Activated naive CD4-positive, alpha-beta T cell (primary cell): ENCODE measurements at places on chromosomes 2 and 18.

GRCh38 chr2:21412944-21413443, 289.2 kb downstream of the TDRD15 start:
- no peak for DNase-seq

DNA sequence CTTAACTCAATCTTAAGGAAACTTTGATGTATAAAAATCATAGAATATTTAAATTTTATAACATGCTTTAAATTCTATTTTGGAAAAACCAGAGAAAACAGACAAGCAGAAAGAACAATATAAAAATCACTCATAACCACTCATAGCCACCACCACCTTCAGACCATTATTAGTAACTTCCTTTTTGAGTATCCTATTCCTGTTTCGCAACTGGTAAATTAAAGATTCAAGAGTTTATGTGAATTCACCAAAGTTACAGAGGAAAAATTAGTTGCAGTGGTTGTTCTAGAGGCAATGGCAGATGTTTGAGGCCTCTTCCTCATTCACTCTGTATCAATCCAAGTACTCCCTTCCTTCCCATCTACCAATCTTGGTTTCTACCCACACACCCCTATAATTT, 49.3 kb upstream of the PROKR1 start:
- no peak for DNase-seq

DNA sequence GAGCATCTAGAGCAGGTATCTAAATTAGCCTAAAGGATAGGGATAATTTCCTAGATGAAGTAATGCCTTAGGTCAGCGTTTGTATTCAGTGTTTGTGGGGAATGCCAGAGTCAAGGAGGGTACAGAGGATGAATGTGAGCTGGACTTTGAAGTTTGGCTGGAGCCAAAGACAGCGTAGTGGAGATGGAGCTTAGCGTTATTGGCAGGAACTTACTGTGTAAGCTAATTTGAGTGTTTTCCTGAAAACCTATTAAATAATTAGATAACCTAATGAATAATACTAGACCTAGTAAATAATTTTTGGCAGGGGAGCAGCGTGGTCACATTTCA, 4.2 kb downstream of the RNF138 start:
- DNase-seq = no peak

DNA sequence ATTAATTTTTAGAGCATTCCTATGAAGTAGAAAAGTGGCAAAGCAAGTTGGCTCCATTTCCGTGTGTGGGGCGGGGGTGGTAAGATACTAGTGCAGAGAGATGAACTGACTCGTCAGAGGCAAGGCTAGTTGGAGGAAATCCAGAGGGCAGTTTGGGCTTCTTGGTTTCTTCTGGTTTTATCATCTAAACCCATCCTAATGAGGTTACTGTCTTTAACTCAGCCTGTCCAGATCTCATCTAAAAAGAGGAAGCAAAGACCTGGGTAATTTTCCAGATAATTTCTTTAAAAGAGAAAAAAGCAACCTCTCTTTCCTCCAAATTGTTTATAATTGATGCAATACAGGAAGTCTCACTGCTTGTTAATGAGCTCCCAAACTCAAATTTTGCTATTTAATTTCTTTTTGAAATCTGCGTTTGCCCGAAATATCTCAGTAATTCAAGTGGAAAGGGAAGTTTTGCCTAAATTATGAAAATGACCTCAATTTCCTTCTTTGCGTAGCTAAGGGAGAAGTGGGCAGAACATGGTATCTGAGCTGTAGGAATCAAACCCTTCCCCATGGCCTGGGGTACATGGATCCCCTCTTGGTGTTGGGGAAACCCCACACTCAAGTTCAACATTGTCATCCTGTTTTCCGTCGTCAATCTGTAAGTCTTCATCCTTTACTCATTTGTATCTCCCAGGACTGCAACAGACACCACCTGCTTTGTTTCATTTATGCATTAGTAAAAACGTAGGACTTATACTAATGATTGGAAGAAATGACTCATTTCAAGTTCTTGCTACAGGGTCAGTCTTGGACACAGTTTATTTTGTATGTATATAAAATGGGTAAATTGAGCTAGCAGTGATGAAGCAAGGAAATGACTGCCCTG, 89.1 kb upstream of the KLF7 start:
- DNase-seq = no peak

DNA sequence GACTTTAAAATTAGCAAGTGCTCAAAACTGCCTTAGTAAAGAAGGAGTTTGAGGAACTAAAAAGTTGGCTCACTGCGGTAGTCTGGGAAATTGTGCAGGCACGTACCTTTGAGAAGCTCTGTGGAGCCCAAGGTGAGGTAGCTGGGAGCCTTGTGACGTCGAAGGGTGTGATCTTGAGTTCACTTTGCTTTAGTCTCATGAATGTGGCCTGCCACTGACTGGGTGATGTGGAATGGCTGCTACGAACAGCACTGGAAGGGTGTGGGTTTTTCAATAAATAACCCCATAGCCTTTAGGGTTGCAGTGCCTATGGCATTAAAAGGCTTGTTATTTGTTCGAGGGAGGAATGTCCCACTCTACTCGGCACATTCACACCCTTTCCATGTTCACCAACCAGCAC, 312.3 kb downstream of the PRKCE start:
- DNase-seq = no peak

DNA sequence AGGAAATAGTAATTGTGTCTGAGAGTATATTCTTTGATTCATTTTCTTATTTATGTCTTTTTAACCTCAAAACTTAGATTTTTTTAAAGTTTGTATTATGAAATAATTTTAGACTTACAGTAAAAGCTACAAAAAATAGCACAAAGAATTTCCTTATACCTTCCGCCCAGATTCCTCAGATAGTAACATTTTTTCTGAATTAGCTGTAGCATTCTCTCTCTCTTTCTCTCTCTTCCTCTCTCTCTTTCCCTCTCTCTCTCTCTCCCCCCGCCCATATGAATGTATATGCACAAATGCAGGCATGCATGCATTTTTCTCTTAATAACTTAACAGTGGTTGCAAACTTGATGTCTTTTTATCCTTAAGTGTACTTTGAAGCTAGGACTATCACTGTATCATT, 361.1 kb upstream of the NRP2 start:
- DNase-seq = no peak

DNA sequence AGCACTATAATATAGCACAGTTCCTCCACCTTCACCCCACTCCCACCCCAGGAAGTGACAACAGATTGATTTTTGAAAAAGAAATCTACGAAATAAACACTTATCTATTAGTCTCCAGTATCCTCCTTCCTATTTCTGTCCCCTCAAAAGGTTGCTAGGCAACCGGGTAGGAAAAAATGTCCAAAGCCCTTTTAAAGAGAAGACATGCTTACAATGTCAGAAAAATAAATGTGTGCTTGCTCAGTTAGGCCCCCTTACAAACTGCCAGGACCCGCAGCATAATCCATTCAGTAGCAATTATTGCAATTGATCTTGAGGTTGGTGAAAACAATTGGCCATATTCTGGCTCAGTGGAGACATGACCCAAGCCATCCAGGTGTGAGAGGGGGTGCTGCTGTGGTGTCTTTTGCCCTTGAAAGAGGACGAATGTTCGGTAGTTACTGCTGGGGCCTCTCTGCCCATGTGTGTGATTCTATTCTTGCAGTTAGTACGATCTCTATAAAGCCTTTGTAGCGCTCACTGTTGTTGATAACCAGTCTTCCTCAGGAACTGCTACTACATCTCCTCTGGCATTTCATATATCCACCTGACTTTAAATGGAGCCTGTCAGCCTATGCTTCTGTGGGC, 144.3 kb downstream of the MYO3B start:
- no peak for DNase-seq

GRCh38 chr2:42585779-42586178, 17.3 kb downstream of the MTA3 start:
- no peak for DNase-seq

DNA sequence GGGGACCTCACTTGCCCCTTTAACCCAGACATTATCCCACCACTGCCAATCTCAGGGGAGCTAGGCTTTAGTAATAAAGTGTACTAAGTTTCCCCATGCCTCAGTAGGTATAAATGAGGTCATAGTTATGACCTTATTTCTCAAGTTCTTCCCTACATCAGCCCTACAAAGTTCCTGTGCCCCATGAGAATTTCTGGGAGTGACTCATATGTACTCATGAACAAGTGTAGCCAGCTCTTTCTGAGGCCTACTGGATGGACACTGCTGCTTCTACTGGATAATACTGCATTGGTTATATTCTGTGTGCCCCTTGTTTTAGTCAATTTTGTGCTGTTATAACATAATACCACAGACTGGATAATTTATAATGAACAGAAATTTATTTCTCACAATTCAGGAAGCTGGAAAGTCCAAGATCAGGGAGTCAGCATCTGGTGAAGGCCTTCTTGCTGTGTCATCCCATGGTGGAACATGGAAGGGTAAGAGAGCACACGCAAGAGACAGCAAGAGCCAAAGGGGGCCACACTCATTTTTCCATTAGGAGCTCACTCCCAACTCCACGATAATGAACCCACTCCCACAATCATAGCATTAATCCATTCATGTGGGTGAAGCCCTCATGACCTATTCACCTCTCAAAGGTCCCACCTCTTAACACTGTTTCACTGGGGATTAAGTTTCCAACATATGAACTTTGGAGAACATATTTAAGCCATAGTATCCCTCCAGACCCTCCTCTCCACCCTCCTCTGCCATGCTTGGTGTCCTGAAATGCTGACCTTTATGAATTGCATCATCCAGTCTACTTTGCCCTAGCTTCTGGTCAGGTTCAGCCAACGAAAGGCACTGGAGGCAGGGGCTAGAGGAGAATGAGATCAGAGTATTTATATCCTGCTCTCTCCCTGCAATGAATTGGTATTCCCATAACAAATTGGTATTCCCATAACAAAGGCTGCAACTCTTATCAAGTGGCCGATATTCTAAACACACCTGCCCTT, 25.4 kb upstream of the ST3GAL5 start:
- DNase-seq = no peak

GRCh38 chr2:171531291-171531690, 9.0 kb downstream of the CYBRD1 start:
- DNase-seq = no peak

- no peak for DNase-seq
Measured at GRCh38 chr2:25402477-25402876, 60.8 kb upstream of the DNMT3A start.

DNA sequence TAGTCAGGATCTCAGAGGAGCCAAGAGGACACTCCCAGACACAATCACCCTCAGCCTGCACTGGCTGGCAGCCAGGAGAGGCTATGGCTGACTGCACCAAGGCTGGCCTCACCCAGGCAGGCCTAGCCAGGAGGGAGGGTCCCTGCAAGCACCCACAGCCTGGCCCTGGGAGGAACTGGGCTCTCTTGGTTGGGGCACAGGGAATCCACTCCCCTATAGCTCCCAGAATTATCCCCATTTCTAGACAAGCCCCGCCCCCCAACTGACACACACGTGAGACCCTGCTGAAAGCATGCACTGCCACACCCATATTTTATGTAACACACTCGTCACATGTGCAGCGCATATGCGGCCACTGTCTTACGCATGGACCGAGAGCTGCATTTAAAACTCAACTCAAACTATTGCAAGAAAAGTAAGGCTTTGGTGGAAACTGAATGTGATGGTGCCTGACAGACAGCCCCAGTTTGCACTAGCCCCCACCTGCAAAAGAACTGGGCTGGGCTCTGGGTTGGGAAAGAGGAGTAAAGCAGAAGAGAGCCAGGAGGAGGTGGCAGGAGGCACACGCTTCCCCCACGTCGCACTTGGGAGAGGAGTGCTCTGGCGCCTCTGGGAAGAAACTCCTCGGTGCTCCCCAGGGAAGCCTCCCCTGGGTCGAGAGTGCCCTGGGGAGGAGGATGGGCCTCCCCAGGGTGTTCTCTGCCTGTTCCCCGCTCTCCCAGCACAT, 28.9 kb upstream of the ARHGEF4 start:
- DNase-seq = no peak

- DNase-seq = no peak
Measured at GRCh38 chr2:162148956-162149355, 3.1 kb downstream of the GCG start.

DNA sequence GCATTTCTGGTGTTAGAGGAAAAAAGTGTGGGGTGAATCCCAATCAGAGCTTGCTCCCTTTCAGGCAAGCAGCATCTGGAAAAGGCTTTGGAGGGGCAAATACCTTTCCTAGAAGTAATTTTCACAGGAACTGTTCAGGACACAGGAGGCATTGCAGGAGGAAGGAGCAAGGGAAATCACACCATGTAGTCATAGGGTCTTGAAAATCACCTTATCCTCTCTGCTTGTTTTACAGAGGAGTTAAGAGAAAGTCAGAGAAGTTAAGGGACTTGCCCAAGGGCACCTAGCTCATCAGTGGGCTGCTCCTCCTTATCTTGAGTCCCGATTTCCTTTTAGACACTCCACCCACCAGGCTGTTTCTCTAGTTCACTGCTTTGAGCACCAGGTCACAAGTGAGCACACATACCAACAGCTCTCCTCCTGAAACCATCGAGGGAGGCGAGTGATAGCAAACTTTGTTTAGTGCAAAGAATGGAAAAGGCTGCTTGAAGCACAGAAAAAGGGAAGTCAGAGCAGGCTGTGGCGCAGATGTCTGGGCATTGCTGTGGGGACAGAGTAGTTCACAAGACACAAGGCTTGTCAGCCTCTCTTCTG, 89.2 kb upstream of the CXCR4 start:
- DNase-seq = no peak

DNA sequence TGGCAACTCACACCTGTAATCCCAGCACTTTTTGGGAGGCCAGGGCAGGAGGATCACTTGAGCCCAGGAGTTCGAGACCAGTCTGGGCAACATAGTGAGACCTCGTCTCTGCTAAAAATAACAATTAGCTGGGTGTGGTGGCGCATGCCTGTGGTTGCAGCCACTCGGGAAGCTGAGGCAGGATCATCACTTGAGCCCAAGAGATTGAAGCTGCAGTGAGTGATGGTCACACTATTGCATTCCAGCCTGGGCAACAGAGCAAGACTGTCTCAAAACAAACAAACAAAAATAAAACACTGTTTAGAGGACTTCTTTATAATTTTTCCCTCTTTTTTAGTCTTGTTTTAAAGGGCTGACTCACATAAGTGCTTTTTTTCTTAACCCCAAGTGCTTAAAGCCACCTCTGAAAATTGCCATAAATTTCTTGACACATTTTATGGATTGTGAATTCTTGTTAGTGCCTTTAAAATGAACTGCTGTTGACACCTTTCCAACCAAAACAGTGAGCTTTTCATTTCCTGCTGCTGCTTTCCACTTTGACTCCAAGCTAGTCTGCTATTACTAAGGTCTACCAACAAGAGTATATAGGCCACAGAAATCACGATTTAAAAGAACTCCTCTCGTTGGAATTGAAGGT, 41.7 kb downstream of the CYP20A1 start:
- DNase-seq = no peak

DNA sequence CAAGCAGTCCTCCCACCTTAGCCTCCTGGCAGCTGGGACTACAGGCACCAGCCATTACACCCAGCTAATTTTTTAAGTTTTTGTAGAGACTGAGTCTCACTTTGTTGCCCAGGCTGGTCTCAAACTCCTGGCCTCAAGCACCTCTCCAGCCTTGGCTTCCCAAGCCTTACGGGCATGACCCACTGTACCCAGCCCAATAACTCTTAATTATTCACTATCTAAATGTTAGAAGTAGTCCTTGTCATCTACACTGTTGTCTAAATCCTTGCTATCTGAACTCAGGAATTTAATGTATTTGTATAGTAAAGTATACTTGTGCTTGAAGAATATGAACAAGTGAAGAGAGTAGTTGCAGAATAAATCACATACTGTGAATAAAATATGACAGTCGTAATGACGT, 37.9 kb upstream of the NBEAL1 start:
- DNase-seq = no peak
